Urinary bladder (tissue), 4 donors: ENCODE measurements at places on chromosomes 1 and 21. TPM values are rescaled to one million over a fixed set of nuclear protein-coding genes. Genes with fewer than 3 reads are reported as not detected.

DNA sequence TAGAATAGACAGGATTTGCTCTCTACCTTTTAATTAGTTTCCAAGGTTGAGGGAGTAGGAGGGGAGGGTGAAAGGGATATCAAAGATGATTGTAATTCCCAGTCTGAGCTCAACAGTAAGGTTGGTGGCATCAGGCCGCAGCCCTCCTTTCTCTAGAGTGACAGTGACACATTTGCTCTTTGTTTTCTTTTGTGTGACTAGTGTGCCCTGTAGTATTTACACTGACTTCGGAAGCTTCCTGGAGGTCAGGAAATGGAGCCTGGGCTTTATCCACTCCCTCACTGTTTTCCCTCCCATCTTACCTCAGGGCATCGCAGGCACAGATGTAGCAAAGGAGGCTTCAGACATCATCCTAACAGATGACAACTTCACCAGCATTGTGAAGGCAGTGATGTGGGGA, 44.7 kb upstream of the LAX1 start:
- DNase-seq, result no peak

The FAM110D gene
- total RNA-seq, result 1.6 TPM

DNA sequence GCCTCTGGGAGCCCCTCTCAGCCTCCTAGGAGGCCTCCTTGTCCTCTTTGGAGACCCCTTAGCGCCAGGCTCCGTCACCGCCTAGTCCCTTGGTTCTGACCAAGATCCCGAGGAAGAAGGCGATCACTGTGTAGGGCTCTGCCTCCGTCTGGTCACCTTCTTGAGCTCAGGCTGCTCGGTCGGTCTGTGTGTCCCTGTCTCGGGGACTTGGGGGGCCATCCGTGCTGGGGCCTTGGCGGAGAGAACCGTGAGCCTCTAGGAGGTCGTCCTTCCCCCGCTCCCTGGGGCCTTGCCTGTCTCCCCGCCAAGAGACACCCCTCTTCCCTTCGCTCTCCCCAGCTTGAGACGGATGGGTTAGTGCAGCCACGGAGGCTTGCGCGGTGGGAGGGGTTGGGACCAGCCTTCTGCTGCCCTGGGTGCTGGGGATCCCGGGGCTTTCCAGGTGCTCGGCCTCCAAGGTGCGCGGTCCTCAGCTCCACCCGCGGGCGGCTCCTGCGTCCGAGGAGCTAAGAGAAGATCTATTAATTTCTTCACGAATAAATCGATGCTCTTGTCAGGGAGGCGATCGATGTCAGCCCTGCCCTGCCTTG, 701 bp upstream of the INSRR start:
- no peak for DNase-seq

GRCh38 chr1:8962812-8963530, 17.3 kb downstream of the CA6 start:
- DNase-seq, result no peak

The ECE1 gene
- 32.5 TPM for total RNA-seq

DNA sequence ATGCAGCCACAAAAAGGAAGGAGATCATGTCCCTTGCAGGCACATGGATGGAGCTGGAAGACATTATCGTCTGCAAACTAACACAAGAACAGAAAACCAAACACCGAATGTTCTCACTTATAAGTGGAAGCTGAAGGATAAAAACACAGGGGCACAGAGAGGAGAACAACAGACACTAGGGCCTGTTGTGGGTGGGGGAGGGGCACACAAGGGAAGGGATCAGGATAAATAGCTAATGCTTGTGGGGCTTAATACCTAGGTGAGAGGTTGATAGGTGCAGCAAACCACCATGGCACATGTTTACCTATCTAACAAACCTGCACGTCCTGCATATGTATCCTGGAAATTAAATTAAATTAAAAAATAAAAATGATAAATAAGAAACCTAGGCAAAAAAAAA, 969.9 kb downstream of the TTLL7 start:
- DNase-seq, result no peak

The DNAJC28 gene
- 2.7 TPM for total RNA-seq

DNA sequence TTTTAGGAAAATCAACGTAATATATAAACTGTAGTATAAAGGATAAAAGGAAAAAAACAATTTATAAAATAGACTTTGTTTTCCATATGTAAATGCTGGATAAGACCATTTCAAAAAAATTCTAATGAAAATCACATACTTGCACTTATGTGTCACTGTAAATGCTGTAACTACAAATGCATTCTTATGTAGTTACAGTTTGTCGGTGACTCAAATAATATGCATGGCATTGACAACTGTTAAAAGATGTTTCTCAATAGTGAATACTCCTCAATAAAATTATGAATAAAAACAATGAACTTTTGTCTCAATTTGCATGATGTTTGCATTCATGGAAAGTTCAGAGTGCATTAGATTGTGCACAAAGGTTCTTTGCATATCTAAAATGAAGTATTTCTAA, 614.0 kb upstream of the CHRM3 start:
- no peak for DNase-seq

GRCh38 chr1:204408074-204408507, 3.5 kb downstream of the PPP1R15B start:
- DNase-seq, result no peak

GRCh38 chr1:150280138-150280707, 2.1 kb upstream of the CIART start:
- DNase-seq, result no peak

The NEXN gene
- total RNA-seq, result 34.0 TPM

The FCRL2 gene
- total RNA-seq, result 0.26 TPM

The S100A9 gene
- 77.5 TPM for total RNA-seq
